ENCODE measurements at places on chromosomes 4 and X. TPM values are rescaled to one million over a fixed set of nuclear protein-coding genes. Genes with fewer than 3 reads are reported as not detected.

- no peak for DNase-seq
These were observed 372.6 kb downstream of the OPHN1 start for GRCh38 chrX:68060506-68061205.

DNA sequence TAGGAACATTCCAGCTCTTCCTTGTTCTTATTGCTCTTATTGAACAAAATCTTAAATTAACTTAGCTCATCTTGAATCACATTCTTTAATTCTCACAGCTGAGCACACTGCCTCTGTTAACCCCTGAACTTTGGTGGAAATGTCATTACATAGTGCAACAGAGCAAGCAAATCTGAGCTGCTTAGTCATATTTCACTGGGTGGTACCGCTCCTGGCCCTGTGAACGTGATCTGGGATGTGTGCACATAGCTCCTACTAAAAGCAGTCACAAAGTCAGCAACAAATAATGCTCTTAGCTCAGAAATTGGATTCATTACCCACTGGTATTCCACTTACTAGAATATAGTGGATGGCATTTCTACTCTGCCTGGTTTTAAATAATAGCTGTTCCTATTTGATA, 27.9 kb downstream of the ARHGEF6 start:
- no peak for DNase-seq

GRCh38 chrX:153032397-153033118, 23.7 kb upstream of the PNMA3 start:
- DNase-seq: peak; percentile 72

GRCh38 chr4:174928575-174929253, 10.6 kb downstream of the ADAM29 start:
- no peak for DNase-seq

GRCh38 chr4:80307774-80308465, 27.6 kb upstream of the CFAP299 start:
- no peak for DNase-seq

GRCh38 chr4:41148292-41148691, 66.0 kb downstream of the APBB2 start:
- DNase-seq: no peak

DNA sequence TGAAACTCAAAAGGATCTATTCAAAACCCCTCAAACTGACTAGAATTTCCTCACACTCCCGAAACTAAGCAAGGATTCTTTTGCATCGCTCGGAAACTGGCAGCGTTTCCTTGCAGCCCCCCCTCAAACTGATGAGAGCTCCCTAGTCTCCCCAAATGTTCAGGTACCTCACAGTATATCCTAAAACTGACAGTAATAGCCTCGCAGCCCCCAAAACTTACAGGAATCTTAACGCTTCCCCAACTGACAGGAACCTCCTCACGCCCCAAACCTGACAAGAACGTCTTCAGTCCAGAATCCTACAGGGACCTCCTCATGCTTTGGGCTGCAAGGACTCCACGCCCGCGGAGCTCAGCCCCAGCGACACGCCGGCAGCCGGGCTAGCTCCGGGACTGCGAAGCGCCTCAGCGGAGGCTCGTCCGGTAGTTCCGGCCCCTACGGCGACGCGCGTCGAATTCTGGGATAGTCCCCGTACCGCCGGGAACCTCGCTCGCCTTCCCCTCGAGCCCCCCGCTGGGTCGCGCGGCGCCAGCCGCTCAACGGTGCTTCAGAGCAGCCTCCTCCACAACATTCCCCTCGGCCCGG, 640 bp downstream of the PHF8 start:
- no peak for DNase-seq

DNA sequence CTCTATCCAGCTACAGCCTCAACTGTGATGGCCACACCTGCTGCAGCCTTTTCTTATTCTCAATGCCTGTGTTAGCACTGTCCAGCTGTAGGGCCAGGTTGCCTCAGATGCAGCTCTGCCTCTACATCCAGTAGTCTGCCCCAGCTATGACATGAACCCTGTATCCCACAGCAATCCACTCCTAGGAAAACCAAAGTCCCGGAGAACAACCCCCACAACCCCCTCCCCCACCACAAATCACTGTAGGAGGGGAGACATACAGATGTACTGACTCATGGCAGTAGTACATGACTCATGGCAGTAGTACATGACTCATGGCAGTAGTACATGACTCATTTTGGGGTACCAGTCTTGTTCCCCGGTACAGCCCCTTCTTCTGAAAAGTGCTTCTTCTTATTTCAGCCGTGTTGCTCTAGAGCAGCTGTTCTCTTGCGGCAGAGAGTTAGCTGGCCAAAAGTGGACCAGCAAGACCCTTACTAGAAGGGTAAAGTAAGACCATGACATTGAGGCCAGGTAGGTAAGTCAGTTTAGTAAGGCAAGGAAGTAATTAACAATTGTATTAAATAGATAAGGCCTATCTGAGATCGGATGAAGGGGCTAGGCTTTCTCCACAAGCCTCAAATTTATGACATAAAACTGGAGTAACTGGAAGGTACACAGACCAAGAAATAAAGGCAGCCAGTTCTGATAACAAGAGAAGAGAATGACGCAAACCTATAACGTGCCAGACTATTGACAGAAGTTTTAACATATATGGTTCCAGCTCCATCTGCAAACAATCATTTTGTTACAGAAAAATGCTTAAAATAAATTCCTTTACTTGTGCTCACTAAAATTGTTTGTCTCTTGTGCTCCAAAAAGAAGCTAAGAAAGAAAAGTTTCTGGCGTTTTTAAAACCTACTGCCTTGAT, 221.4 kb downstream of the TACR3 start:
- DNase-seq: no peak

GRCh38 chrX:150767475-150768131, 74.4 kb downstream of the MTMR1 start:
- DNase-seq: no peak

IQSEC2 gene
- 0.45 TPM for polyA plus RNA-seq

HSFX2 gene
- 1.6 TPM for polyA plus RNA-seq

PRRG3 gene
- polyA plus RNA-seq: not detected

SSX2 gene
- polyA plus RNA-seq: not detected

MAP3K15 gene
- not detected for polyA plus RNA-seq

TKTL1 gene
- 0.37 TPM for polyA plus RNA-seq

Measured in B cell (primary cell).